ENCODE measurements at places on chromosomes 5 and 9.

DNA sequence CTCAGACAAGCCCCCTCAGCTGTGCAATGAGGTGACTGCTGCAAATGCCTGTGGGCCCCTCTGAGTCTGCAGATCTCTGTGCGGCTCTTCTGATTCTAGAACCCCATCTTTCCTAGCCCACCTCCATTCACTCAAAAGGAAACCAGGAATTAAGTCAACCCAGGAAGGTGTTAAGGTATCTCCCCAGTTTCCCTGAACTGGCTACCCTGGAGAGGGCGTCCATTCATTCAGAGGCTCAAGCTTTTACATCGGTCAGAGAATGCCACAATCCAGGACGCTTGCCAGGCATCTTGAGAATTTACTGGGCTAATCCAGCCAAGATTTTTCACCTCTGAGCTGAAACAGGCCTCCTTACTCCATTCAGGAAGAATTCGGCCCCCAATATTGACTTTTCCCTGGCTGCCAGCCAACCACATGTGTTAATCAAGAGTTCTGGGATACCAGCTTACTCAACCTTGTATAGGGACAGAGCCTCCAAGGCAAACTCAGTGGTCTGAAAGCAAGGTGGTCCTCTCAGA is 889 bp upstream of the ADAMTS12 start:
- no peak for DNase-seq

- DNase-seq = no peak
Measured at GRCh38 chr9:15389173-15389572, 33.5 kb upstream of the SNAPC3 start.

DNA sequence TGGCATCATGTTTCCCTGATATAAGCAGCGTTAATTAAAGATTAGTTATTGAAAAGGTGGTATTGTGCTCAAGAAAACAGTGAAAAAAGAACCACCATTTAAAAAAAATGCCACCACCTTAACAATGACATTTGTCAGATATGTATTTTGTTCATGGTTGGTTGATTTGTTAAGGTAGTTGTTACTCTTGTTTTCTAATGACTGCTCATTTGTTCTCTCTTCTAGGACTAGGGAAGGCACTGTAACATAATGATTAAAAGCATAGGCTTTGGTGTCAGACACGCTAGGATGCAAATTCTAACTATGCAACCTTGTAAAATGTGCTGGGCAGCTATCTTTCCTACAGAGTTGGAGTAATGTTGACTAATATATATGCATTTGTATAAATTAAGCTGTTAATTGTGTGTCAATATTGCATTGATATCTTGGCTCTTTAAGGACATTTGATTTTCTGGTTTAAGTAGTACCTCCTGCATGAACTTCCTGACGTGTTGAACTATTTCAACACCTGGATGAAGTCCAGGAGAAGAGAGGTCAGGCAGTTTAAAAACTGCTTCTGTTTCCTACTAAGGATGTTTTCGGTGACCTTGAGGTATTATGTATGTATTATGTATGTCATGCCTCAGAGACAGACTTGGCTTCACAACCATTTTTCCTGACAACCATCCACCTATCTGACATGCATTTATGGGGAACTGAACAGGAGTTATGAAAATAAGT is 77.8 kb downstream of the MUSK start:
- no peak for DNase-seq

- no peak for DNase-seq
Measured at GRCh38 chr9:21576331-21577189, 94.4 kb upstream of the IFNE start.

DNA sequence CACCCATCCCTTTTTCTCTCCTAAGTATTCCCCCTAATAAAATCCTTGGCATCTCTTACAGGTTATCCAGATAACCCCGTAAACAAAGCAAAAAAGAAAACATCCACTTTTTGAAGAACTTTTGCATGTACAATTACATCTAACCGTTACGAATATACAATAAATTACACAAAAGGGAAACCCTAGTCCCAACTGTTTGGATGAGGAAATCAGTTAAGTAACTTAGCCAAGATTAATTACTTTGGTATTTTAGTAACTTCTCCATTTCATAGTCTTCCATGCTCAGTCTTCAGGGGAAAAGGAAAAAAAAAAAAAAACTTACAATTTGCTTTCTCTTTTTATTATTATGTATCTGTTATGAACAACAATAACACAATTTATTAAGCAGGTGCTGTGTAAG is 212.9 kb downstream of the ACTL7B start:
- no peak for DNase-seq

GRCh38 chr9:79945016-79945415 is 373.3 kb downstream of the TLE4 start:
- no peak for DNase-seq

DNA sequence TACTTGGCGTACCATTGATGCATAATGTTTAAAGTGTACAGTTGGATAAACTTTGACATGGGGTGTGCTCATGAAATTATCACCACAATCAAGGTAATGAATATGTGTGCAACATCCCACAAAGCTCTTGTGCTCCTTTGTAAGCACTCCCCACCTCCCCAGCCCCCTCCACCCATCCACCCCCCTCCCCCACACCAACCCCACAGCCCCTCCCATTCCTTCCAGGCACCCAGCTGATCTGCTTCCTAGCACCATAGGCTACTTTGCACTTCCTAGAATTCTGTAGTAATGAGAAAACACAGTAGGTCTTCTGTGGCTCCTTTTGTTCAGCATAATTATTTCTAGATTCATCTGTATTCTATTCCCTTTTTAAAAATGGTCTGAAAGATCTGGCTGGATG is 24.5 kb downstream of the FGD3 start:
- no peak for DNase-seq

GRCh38 chr5:130397132-130397531 is 492.9 kb downstream of the CHSY3 start:
- DNase-seq = no peak

- DNase-seq = no peak
Measured at GRCh38 chr9:136117291-136117915, 1.3 kb downstream of the TMEM250 start.

DNA sequence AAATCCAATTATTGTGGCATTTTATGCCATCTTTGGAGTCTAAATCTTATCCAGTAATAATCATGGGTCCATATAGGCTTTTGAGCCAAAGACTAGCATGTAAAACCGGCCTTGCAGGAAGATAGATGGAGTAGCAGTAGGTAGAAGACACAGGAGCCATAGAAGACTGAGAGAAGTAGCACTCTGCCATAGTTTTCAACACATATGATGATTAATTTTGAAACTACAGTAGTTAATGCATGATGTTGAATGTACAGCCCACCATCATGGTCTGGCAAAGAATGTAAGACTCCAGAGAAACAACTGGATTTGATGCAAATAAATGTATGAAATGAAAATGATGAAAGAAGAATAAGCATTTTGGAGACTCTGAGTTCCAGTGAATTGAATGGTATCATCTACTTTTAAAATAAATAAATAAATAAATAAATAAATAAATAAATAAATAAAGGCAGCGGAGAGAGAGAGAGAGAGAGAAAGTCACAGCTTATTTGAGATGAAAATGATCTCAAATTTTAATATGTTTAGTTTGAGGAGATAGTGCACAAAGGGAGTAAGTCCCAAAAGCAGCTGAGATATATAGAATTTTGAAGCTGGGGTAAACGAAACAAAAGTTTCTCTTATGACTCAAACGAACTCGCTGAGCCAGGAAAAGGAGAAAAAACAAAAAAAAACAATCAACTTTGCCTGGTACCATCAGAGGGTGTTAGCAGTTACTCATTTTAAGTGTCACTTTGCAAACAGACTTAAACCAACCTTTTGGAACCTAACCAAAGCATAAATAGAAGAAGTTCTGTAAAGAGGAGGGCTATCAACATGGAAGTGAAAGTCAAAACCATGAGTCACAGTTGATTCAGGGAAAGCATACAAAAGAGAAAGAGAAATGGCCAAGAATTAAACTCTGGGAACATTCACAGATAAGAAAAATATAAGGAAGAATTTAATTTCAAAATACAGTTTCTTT is 388.7 kb downstream of the CETN3 start:
- no peak for DNase-seq

DNA sequence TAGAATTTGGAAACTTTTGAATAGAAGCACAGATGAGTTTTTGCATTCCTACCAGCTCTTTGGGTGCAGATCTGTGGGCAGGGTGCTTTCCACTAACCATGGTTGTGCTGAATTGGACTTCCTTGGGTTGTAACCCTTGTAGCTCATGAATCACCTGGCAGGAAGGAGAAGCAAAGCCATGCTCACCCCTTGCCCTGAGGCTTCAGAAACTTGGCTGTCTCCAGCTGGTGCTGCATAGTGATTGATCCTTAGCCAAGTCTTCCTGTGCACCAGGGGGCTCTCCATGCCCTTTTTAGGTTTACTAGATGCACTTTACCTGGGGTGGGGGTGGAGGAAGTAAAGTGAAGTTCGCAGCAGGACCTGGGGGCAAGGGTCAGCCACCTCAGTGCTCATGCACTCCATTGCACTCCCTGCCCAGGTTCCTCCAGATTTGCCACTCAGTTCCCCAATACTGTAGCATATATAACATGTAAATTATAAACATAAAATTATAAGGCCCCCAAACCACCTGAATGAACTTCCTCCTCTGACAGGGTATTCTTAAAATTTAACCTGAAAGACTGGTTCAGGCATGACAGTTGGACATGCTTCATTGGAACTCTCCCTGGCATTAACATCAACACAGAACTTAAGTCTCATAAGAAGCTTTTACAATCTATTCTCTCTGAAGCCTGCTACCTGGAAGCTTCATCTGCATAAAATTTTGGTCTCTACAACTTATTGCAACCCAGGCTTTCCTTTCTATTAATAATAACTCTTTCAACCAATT is 25.8 kb upstream of the IFNA14 start:
- DNase-seq = no peak

DNA sequence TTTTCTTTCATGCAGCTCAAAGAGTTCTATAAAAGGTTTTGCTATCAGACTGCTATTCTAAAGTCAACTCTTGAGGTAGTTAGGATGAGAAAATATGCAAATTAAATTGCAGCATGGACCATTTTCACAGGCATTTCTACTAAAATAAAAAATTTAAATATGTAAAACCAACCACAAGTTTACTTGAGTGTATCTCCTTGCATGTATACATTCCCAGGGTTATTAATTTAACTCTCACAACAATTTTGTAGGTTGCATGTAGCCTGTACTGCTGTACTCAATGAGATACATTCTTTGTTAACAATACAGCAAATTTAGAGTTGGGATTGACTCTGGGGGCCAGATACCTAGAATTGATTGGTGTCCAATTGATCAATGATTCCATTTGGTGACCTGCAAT is 265.8 kb downstream of the MED10 start:
- no peak for DNase-seq

DNA sequence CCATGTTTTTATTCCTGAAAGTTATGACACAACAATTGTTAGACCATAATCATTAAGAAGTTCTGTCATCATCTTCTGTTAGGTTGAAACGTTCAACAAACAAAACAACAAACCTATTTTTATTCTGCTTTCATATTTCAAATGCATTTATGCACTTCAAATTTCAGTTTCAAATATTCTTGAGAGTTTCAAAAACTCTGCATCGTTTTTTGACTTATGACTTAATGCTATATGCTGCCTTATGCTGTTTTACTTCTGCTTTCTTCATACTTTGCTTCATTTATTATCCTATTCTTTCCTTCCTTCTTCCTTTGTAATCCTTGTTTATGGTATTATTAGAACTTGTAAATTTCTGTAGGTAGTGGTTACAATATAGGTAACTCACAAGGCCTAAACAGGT is 95.0 kb downstream of the PCSK1 start:
- no peak for DNase-seq

DNA sequence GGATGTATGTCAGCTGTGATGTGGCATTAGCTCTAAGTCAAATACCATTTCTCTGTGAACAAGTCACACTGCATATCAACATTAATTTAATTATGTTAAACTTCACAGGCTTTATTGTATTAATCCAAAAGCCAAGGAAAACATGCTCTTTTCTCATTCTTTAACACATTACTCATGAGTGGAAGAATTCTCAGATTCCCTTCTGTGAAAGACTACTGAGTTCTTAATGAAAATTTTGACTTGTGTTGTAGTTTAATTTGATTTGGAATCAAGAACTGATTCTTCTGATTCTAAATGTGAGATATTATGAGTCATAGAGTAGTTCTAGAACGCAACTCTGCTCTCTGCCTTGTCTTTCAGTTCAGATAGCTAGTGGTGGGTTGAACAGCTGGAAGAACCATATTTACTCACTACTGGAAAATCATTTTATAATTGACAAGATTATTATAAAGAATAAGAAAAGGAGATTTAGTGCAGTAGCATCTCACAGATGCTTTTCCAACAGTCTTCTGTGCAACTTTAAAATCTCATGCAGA is 90.6 kb downstream of the VCAN start:
- no peak for DNase-seq

GRCh38 chr9:94922098-94922607 is 195.7 kb downstream of the AOPEP start:
- DNase-seq = no peak

GRCh38 chr9:82057805-82058204 is 69.2 kb downstream of the SPATA31D1 start:
- DNase-seq = no peak

DNA sequence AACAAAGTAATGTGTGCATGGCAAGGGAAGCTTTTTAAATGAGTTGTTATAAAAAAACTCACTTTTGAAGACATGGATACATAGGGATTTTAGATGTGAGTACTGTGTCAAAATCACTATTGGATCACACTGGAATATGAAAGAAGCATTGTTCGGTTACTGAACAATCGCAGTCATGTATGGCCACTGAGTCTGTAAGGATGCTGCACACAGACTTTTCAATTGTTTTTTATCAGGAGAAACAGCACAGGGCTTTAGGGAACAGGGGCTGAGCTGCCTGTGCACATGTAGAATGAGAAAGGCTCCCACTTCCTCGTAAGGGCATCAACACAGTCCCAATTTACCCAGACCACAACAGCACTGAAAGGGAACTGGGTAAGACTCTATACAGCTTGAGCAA is 1333.9 kb upstream of the DMAC1 start:
- no peak for DNase-seq

GRCh38 chr5:161481922-161482321 is 64.6 kb downstream of the GABRB2 start:
- DNase-seq = no peak

DNA sequence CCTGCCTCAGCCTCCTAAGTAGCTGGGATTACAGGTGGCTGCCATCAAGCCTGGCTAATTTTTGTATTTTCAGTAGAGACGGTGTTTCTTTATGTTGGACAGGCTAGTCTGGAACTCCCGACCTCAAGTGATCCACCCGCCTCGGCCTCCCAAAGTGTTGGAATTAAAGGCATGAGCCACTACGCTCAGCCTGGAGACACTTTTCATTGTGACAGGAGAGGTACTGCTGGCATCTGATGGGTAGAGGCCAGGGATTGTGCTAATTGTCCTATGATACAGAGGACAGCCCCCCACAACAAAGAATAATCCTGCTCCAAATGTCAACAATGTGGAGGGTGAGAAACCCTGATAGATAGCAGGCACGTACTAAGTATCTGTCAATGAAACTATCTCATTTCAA is 91.3 kb upstream of the SLC25A48 start:
- DNase-seq = no peak

DNA sequence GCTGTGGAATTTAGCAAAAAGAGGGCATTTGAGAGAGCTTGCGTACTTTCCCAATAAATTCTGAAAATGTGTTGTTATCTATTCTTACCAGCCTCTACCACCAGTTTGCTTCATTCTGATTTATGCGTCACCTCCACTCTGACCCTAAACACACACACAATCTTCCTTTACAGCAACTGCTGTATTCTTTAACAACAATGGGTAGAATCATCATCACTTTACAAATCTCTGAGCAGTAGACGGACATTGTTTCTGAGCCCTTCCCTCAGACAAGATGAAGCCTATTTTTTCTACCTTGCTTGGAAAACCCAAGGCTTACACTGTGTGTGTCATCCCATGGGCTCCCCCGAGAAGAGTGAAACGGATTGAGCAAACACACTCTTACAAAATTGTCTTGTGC is 83.1 kb upstream of the RASA1 start:
- DNase-seq = no peak

All from endothelial cell (in vitro differentiated cells).